ENCODE measurements at places on chromosomes 3 and 15. TPM values are rescaled to one million over a fixed set of nuclear protein-coding genes. Genes with fewer than 3 reads are reported as not detected.

GRCh38 chr15:77521206-77521605 is 100.5 kb downstream of the HMG20A start:
- no peak overlapping the region for H3K4me3 ChIP-seq
- no peak overlapping the region for H3K27ac ChIP-seq
- no peaks in the 10 kb centered on the region for H3K27me3 ChIP-seq
- no peaks in the 10 kb centered on the region for H3K4me1 ChIP-seq
- no peaks in the 10 kb centered on the region for H3K36me3 ChIP-seq
- no peak for DNase-seq

DNA sequence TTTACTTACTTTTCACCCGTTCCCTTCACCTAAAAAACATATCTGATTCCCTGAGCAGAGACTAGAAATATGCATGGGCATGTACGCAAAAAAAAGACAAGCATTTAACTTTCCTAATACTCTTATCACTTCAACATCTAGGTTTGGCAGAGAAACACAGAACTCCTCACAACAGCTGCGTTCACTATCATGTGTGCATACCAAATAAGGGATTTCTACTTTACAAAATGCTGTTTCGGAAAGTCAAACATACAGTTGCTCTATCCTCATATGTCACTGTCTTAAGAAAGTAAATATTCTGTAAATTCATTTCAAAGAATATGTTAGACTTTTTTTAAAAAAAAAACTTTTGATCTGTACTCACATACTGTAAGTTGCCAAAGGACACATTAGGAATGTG is 65.1 kb upstream of the CBLB start:
- no peaks in the 10 kb centered on the region for H3K27me3 ChIP-seq
- H3K4me1 ChIP-seq = no peaks in the 10 kb centered on the region
- H3K36me3 ChIP-seq = no peaks in the 10 kb centered on the region
- H3K27ac ChIP-seq = no peak overlapping the region
- H3K4me3 ChIP-seq = no peak overlapping the region

DNA sequence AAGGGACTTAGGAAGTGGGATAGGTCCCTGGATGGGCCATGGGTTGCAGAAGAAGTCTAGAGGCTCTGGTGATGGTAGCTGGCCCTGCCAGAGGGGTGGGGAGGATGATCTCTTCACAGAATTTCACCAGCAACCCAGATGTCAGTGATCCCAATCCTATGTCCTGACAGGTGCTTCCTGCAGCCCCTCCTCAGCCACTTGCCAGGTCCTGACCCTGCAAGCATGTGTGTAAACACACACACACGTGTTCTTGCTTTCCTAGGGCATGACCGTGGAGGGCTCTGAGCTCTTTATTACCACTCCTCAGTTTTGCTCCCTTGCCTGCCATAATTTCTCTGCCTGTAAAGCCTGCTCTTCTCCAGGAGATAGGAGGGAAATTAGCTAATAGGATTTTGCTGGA is 12.5 kb downstream of the TEX264 start:
- H3K27ac ChIP-seq = no peak overlapping the region
- no peak overlapping the region for H3K4me3 ChIP-seq
- H3K27me3 ChIP-seq = no peaks in the 10 kb centered on the region
- peaks cover 26% of the 10 kb centered on the region for H3K36me3 ChIP-seq

DNA sequence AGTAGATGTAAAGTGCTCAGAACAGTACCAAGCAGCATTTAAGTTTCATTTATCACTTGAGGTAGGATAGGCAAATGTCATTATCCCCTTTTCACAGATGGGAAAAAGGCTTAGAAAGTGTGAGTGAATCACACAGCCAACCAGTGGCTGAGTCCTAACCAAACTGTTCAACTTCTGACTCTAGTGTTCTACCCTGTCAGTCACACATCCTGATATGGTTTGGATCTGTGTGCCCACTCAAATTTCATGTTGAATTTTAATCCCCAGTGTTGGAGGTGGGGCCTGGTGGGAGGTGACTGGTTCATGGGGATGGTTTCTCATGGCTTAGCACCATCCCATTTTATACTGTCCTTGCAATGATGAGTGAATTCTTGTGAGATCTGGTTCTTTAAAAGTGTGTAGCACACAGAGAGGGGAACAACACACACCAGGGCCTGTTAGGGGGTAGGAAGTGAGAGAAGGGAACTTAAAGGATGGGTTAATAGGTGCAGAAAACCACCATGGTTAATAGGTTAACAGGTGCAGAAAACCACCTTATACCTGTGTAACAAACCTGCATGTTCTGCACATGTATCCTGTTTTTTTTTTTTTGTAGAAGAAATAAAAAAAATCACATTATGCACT is 304.7 kb downstream of the SUCLG2 start:
- no peak for DNase-seq
- no peak overlapping the region for H3K4me3 ChIP-seq
- no peak overlapping the region for H3K27ac ChIP-seq
- no peaks in the 10 kb centered on the region for H3K4me1 ChIP-seq
- no peaks in the 10 kb centered on the region for H3K36me3 ChIP-seq

Gene C3orf49
- polyA plus RNA-seq = not detected

Gene HIGD2B
- not detected for polyA plus RNA-seq
